ENCODE measurements at places on chromosomes 4 and X. TPM values are rescaled to one million over a fixed set of nuclear protein-coding genes. Genes with fewer than 3 reads are reported as not detected.

GRCh38 chrX:33831211-33831610, 300.9 kb downstream of the FAM47A start:
- DNase-seq = no peak

DNA sequence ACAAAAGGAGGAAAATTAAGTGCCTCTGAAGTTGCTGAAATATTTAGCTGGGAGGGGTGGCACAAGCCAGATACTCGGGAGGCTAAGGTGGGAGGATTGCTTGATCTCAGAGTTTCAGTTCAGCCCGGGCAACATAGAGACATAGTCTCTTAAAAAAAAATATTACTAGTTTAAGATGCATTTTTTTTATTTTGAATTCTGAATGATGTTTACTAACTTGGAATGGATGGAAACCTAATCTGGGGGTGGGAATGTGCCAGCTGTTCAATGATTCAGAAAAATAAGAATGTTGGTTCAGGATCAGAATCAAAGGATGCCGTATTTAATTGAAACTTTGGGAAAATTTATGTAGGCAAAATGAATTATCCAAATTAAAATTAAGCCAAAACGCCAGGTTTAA, 167.2 kb upstream of the ANK2 start:
- DNase-seq = no peak

DNA sequence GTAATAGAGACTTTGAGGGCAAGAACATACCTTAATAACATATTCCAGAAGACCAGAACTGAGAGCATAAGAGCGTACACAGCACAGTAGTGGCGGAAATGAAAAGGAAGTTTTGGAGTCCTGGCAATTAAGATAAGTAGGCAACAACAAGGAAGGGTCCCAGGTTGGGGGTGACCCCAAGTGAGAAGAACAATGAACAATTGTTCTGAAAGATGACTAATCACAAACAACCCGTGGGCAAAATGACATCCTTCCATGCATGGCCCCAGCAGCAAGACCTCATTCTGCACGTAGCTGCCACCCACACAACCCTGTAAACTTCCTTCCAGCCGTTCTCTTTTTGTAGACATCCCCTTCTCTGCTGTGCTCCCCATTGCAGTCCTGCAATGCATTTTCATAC, 384.4 kb upstream of the PABPC4L start:
- DNase-seq = no peak

- peak; percentile 66 for DNase-seq
Measured at GRCh38 chrX:130114141-130114588, 3.9 kb upstream of the ELF4 start.

DNA sequence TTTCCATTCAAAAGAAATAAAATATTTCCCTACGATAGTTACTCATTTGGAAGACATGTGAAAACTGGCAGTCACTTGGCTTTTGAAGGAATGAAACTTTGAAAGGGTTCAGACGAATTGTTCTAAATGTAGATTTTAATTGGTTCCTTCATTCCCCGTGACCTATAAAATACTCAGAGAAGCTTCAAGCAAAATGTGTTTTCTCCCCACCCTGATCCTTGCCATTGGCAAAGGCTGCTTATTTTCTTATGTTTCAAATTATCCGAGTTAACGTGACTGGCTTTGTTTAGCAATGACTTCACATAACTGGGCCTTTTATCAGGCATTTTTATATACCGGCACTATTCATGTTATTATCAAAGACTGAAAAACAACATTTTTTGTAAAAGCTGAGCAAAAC, 204.1 kb upstream of the NEIL3 start:
- DNase-seq = no peak

DNA sequence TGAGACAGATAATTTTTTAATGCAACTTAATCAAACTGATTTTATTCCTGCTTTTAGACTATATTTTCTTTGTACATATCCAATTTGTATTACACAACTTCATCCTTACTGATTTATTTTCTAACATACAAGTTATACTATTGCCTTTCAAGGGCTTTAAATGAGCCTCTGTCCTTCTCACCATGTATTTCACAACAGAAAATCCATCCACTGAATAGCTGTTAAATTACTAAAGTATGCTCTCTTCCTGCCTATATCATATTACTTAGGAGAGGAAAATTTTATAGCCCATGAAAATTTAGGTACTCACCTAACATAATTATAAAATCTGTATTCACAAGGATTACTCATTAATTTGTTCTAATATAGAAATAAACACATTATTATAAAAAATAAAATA, 528.6 kb downstream of the ANKRD50 start:
- no peak for DNase-seq

DNA sequence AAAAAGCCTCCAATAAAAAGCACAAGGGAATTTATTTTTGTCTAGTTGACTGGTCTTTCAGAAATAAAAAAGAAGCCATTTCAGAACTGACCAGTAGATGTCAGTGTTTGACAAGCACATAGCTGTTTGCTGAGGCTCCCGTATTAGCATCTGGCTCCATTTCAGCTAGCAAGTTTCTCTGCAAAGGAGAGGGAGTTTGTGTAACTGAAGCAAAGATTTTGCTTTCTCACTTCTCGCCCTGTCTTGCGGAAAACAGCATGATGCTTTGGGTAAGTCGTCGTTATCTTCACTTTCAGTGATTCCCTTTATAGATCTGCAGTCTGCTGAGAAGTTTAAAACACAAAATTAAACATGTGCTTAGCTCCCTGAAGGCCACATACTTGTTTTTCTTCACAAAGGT, 85.5 kb downstream of the CT47B1 start:
- DNase-seq = peak; percentile 40

DNA sequence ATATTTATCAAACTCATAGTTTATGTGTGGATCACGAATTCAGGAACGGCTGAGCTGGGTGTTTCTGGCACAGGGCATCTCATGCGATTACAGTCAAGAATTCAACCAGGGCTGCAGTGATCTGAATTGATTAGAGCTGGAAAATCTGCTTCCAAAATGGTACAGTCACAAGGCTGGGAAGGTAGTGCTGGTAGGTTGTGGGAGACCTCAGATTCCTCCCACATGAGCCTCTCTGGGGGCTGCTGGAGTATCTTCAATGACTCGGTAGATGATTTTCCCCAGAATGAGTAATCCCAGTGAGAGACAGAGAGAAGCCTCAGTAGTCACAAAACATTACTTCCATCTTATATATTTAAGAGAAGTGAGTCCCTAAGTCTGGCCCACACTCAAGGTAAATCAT, 36.2 kb upstream of the PRDX4 start:
- no peak for DNase-seq

DNA sequence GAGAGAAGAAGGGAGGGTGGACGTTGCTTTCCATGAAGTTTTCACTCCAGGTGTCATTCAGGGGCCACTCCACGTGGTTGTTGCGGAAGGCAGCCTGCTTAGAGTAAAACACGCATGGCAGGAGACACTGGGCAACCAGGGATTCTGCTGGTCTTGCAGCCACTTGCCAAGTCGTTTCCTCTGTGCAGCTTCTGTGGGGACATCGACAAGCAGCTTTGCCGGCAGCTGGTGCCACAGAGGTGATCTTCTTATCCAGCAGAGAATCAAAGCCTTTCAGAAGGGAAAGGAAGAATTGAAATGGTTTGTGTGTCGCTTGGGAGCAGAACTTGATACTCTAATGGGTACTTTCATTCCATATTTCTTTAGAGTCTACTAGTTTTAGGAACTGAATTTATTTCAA, 867.1 kb upstream of the TENM3 start:
- DNase-seq = no peak

- no peak for DNase-seq
Measured at GRCh38 chr4:139779691-139780090, 114.1 kb downstream of the MGST2 start.

- peak; percentile 38 for DNase-seq
Measured at GRCh38 chr4:36343501-36344175, 62.2 kb downstream of the DTHD1 start.

GRCh38 chr4:155592179-155592937, 74.3 kb upstream of the GUCY1A1 start:
- no peak for DNase-seq

DNA sequence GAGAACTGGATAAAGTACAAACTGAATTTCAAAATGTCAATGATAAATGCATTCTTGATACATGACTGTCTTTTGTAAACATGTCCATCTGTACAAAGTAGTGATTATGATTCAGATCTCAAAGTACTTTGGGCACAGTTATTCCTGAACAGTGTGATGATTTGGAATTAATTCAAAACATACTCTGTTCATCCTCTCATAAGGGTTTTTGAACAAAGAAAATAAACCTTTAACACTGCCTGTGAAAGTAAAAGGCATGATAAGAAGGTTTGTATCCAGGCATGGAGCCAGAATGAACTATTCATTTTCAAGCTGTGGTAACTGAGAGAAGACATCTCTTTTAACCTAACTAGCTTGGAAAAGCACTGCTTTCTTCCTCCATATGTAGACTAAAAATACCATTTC, 883 bp upstream of the KLHL4 start:
- DNase-seq = peak; percentile 65

- DNase-seq = no peak
Measured at GRCh38 chr4:154511981-154512380, 20.4 kb upstream of the DCHS2 start.

The PHOX2B gene
- not detected for total RNA-seq

The WAS gene
- not detected for total RNA-seq

The FAM90A26 gene
- not detected for total RNA-seq

The CRMP1 gene
- total RNA-seq = not detected

The PNMA3 gene
- total RNA-seq = not detected

Data from Caki2 (cell line).